ENCODE measurements at places on chromosomes 7 and 10.

DNA sequence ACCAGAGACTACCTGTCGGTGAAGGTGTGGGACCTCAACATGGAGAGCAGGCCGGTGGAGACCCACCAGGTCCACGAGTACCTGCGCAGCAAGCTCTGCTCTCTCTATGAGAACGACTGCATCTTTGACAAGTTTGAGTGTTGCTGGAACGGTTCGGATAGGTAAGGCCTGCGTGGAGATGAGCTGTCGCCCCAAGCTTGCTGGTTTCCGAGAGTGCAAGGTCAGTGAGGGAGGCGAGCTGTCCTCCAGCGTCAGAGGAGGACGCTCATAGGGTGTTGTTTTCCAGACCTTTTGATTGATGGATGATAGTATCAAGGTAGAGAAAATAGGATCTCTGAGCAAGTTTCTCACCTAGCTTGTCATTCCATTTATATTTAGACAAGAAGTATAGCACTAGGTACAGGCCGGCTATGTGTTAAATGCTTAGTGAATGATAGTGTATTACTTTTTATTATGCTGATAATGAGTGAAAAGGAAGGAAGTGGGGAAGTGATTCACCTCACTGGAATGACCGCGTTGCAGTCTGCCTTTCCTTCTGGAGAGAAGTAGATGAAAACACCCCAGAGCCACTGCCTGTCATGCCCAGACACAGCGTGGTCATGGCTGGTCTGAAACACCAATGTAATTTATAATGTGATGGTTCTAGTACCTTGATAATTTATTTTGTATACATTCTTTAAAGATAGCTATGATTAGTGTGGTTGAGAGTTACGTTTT lies 33.9 kb downstream of the BNIP3 start:
- peak; percentile 80 for DNase-seq

- DNase-seq: no peak
Measured at GRCh38 chr10:31657434-31657872, 271.2 kb downstream of the ARHGAP12 start.

DNA sequence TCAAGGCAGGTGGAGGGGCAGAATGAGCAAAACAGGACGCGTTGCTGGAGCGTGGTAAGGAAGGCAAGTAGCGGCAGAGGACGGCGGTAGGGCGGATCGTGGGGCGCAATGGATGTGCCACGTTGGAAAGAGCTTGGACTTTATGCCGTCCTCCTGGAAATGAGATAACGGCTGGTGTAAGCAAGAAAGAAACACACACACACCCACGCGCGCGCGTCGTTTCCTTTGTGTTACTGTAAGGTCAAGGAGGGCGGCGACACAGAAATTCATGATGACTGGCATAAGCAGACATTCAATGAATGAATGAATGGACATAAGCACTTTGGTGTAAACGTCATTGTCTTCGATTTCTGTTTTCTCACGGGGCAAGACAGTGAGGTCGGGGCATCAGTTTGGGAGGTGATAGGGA lies 683 bp upstream of the ENTPD7 start:
- no peak for DNase-seq

DNA sequence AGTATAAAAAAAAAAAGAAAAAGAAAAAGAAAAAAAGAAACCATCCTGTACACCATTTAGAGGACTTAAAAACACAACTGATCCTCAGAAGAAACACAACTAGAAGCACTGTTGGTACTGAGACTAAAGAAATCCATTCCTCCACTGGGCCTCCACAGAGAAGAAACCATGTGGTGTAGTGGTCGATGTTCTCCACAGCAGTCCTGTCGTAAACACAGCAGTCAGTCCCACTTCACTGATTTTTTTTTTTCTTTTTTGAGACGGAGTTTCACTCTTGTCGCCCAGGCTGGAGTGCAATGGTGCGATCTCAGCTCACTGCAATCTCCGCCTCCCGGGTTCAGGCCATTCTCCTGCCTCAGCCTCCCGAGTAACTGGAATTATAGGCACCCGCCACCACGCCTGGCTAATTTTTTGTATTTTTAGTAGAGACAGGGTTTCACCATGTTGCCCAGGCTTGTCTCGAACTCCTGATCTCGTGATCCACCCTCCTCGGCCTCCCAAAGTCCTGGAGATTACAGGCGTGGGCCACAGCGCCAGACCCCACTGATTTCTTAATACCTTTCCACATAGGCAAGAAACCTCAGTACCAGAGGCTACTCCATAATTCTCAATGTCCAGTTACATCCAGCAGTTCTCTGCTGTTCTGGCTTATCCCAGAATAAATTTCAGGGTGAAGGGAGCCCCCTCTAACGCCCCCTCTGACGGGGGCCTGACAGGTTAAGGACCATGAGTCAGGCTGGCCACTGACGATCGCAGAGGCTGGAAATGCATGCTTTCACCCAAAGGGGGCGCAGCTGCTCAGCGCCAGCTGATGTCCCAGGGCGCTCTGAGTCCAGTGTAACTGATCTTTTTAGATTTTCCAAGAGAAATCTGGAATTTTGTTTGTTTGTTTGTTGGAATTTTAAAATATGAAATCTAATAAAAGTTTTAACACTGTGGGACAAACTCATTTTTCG lies 24.8 kb upstream of the FFAR4 start:
- no peak for DNase-seq

DNA sequence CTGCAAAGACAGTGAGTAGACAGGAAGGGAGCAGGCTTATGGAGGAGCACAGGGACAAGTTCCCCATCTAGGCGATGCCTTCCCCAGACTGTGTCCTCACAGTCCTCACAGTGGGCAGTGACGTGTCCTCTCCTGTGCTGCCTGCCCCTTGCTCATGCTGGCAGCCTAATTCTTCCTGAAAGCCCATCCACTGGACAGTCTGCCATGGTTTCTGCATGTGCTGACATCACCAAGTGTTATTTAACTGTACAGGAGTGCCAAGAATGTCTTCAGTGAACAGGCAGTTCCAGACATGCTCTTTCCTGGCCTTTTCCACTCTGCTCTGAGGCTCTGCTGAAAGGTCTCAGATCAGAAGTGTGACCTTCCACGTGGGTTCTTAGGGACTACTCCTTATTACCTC lies 54.1 kb downstream of the ZNF248 start:
- DNase-seq: no peak

- DNase-seq: no peak
Measured at GRCh38 chr10:3619241-3619640, 165.8 kb downstream of the KLF6 start.

- no peak for DNase-seq
Measured at GRCh38 chr7:158695726-158696452, 8.7 kb downstream of the NCAPG2 start.

GRCh38 chr10:74598891-74599566 lies 227.4 kb upstream of the KAT6B start:
- DNase-seq: no peak

DNA sequence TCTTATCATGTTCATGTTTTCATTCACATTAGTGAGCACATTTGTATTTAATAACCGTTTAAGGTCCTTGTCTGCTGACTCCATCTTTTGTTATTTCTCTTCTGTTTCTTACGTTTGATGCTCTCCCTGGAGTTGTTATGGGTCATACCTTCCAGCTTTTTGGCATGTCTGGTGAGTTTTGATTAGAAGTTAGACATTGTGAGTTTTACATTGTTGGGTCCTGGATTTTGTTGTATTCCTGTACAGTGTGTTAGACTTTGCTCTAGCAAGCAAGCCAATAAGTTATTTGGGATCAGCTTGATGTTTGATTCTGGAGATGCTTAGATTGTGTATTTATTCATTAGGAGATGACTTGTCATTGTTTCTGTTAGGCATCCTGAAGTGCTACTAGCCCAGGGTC lies 16.9 kb downstream of the OLAH start:
- DNase-seq: no peak

GRCh38 chr10:125055446-125055845 lies 104.9 kb downstream of the CTBP2 start:
- no peak for DNase-seq

- DNase-seq: peak; percentile 29
Measured at GRCh38 chr7:112414855-112415490, 35.3 kb upstream of the IFRD1 start.

DNA sequence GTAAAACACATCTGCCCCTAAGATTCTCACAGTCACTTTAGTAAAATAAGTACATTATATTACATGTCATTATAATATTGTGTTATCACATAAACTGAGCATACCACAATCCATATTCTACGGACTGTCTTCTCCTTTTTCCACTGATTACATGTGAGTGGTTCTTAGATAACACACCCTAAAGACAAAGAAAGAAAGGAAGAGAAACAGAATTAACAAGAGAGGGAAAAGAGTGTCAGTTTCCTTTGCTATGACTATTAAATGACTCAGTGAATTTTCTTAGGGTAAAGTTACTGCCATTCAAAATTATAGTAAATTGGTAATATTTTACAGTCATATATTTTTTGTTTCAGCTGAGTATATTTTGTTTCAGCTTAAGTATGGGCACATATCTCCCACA lies 268.3 kb downstream of the TWIST1 start:
- DNase-seq: no peak

- no peak for DNase-seq
Measured at GRCh38 chr7:68936471-68937035, 661.7 kb upstream of the AUTS2 start.

- no peak for DNase-seq
Measured at GRCh38 chr7:149794661-149795060, 21.3 kb upstream of the ZNF467 start.

DNA sequence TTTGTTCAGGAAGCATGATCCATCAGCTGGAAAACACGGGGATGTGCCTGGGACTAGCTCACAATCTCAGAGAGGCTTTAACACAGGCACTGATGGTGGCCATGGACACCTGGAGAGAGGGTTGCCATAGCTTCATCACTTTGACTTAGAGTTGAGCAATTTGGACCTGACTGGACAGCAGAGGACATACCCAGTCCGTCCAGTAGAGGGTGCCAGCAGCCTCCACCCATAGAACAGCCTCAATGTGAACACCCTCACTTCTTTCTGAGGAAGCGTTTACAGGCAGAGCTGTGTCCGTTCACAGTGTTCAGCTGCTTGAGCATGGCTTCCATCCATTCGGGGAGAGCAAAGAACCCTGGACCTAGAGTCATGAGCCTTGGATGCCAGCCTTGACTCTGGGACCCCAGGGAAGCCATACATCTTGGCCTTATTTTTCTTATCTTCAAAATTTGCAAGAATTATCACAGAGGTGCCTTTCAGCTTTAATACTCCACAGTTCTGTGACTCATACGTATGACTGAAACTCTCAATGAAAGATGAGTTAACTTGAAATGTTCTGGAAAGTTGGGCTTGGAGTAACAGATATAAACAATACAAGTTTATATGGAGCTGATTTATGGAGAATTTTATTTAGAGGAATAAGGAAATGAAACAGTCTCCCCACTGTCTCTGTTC lies 302.9 kb upstream of the PODXL start:
- peak; percentile 74 for DNase-seq

GRCh38 chr10:107126512-107127065 lies 37.9 kb downstream of the SORCS1 start:
- DNase-seq: no peak

DNA sequence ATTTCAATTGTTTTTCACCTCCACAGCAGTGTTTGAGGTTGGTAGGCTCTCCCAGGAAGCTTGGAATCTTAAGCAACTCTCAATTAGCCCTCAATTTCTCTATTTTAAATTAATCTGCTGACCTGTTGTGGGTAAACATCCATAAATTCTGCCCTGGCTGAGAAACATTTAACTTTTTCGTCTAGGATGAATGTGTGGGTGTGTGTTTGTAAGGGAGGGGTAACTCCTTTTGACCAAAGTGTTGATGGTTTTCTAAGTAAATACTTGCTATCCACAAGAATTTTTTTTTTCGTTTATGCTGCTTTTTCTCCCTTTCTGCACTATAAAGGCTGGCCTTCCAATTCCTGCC lies 973 bp downstream of the PPP3CB start:
- no peak for DNase-seq

DNA sequence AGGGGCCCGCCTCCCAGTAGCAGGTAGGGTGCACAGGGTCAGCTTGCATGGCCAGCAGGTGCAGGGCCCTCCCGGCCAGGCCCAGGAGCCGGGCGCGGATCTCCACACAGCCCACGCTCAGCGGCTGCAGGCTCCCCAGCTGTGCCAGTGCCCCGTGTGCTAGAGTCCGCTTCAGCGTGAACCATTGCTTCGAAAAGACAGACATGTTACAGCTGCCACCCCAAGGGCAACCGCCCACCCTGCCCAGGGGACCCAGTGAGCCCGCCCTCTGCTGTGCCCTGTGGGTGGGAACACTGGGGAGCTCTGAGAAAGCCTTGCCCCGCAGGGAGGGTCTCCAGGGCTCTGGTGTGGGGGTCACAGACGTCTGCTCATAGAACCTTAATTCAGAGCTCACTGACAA lies 64.3 kb upstream of the NKX6-2 start:
- no peak for DNase-seq

GRCh38 chr10:986137-986825 lies 2.0 kb upstream of the GTPBP4 start:
- peak; percentile 28 for DNase-seq

DNA sequence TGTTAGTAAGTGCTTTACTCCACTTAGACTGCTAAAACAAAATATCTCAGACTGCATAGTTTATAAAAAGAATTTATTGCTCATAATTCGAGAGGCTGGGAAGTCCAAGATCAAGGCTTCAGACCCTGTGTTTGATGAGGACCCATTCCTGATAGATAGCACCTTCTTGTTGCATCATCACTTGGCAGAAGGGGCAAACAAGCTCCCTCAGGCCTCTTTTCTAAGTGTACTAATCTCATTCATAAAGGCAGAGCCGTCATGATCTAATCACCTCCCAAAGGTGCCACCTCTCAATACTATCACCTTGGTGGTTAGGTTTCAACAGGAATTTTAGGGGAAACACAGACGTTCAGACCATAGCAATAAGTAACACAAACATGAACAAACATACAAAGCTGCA lies 55.4 kb downstream of the CRPPA start:
- DNase-seq: no peak

All from HTR-8/SVneo (cell line).